ENCODE measurements at places on chromosomes 16 and 17.
A peak's percentile ranks its signal among the peaks of the same experiment; 100 is the strongest.

- DNase-seq = no peak
These were observed 530.4 kb downstream of the XYLT1 start for GRCh38 chr16:16940351-16940750.

- DNase-seq = no peak
These were observed 3.4 kb downstream of the ZNF469 start for GRCh38 chr16:88385831-88386815.

- DNase-seq = no peak
These were observed 27.9 kb downstream of the OMG start for GRCh38 chr17:31269036-31269577.

DNA sequence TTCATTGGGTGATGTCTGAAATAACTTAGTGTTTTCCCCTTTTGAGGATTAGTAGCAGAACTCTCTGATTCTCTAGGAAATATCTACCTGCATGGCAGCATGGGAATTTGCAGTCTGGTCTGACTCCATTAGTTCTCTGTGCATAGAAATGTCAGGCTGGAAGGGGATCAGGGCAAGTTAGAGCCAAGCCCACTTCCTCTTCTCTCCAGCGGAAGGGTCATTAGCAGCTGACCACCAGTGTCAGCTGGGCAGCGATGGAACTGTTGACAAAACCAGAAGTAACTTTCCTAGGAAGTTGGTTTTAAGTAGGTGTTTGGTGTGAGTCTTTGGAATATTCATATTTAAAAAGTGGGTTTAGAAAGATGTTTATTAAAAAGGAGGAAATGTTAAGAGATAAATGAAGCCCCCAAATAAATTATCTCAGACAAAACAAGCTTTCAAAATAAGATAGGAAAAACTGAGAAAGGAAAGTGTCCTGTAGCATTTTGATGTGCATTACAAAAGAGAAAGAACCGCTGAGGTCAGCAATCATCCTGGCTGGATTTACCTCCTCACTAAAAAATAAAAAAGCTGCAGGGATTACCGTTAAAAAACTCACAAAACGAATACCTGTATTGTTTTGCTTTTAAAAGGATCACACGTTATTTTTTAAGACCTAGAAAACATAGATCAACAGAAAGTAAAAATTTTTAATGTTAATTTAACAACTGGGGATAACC is 32.4 kb upstream of the MMD start:
- DNase-seq = no peak

DNA sequence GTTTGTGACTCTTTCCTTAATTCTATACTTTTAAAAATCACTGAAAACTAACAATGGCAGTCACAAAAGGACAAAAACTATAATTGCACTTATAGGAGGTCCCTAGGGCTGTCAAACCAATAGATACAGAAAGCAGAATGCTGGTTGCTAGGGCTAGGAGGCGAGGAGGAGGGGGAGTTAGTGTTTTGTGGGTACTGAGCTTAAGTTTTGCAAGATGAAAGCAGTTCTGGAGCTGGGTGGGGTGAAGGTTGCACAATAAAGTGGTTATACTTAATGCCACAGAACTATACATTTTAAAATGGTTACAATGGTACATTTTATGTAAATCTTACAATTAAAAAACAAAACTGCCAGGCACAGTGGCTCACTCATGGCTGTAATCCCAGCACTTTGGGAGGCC is 27.3 kb downstream of the NUBP1 start:
- DNase-seq = no peak

GRCh38 chr17:37182786-37183465 is 192.9 kb upstream of the C17orf78 start:
- DNase-seq = peak; percentile 10

GRCh38 chr17:15947976-15948752 is 3.2 kb downstream of the ADORA2B start:
- DNase-seq = no peak
